ENCODE measurements at places on chromosomes 16 and 17.

DNA sequence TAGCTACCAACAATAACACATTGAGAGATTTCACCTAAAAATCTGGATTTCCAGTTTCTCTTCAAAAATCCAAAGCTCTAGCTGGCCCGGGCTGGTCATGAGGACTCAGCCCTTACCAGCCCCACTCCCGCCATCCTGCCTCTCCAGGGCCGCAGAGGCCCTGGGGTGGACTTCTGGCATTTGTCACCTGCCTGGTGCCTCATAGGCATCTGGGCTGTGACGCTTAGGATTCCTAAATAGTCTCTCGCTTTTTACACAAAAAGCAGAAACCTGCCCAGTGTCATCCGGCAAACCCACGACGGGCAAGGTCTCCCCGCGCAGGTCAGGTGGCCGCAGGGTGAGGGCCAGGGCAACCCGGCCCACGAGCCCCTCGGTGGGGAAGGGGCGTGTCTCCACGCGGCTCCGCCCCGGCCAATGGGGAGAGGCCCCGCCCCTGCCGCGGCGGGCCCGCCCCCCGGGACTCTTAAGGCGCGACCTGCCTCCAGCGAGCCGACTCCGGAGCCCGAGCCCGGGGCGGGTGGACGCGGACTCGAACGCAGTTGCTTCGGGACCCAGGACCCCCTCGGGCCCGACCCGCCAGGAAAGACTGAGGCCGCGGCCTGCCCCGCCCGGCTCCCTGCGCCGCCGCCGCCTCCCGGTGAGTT lies at the start of gene VASN:
Gene VASN, plus strand, starts transcription at position 492 of the 644 bp plus-strand sequence. CDS start 9,030 bp downstream, outside the sequence.
- DNase-seq: peak; percentile 58

DNA sequence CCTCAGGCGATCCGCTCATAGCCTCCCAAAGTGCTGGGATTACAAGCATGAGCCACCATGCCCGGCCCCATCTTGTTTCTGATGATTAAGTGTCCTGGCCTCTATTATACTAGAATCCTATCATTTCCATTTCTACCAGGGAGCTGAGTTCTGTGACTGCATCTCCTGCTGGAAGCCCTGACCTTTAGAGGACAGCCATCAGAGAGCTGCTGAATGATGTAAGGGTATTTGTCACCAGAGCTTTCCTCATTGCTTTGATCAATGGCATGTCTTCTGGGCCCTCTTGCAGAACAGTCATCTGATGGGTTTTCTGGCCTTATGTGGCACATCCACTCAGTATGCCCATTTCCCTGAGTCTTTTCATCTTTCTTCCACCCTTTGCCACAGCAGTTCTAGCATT lies 39.9 kb downstream of the PSMD12 start:
- DNase-seq: peak; percentile 14

DNA sequence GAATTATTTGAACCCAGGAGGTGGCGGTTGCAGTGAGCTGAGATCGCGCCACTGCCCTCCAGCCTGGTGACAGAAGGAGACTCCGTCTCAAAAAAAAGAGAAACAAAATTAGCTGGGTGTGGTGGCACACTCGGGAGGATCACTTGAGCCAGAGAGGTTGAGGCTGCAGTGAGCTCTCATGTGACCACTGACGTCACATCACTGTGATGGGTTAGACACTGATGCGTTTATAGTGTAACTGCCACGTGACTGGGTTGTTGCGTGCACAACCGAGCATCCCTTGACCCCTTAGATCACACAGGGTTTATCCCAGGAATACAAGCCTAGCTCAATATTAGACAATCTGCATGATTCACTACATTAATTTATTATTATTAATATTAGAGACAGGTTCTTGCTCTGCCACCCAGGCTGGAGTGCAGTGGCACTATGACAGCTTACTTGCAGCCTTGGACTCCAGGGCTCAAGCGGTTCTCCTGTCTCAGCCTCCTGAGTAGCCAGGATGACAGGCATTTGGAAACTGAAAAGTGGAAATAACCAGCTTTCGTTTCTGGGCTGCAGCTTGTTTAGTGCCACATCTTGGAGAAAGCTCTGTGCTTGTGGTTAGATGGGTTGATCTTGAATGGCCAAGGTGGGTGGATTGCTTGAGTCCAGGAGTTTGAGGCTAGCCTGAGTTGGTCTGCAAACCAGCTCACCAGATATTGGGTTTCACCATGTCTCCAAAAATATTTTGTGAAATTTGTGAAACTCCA lies 26.4 kb upstream of the ABR start:
- peak; percentile 88 for DNase-seq

- DNase-seq: peak; percentile 41
These were observed 10.2 kb downstream of the LASP1 start for GRCh38 chr17:38879878-38880665.

DNA sequence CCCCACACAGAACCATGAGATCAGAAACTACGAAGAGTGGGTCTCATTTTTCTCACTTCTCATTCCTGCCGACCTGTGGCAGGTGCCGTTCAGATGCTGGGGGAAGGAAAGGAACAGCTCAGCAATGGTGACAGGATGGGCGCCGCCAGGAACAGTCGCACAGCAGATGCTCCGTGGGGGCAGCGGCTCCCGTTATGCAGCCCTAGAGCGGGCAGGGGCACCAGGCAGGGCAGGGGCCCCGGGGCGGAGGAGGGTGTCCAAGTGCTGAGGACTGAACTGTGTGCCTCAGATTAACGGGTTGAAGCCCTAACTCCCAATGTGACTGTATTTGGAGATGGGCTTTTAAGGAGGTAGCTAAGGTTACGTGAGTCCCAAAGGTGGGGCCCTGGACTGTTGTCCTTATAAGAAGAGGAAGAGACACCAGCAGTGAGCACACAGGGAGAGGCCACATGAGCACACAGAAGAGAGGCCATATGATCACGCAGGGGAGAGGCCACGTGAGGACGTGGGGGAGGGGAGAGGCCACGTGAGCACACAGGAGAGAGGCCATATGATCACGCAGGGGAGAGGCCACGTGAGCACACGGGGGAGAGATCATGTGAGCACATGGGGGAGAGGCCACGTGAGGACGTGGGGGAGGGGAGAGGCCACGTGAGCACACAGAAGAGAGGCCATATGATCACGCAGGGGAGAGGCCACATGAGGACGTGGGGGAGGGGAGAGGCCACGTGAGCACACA lies 95.7 kb upstream of the METRNL start:
- no peak for DNase-seq

- no peak for DNase-seq
These were observed 63.9 kb downstream of the CPPED1 start for GRCh38 chr16:12739738-12740137.

DNA sequence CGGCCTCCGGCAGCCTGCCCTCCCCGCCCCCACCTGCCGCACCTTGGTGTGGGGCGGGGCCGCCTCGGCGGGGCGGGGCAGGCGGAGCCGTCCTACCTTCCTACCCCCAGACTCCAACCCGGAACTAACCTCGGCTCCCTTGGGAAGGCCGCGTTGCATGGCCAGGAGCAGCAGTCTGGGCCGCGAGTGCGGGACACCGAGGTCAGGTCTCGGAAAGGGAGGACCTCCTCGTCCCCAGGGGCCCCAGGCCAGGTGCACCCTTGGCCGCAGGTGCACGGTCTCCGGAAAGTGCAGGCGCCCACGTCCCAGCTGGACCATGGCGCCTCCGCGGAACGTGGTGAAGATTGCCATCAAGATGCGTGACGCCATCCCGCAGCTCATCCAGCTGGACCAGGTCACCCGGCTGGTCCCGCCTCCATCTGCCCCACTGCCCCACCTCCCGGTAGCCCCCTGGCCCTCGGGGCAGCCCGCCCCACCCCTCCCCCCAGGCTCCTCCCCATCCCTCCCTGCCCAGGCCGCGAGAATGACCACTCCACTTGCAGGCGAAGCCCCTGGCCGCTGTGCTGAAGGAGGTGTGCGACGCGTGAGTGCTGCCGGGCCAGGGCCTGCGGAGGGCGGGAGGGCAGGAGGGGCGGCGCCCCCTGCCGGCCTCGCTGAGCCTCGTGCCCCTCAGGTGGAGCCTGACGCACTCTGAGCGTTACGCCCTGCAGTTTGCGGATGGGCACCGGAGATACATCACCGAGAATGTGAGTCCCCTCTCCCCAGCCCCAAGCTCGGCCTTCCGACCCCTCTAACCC lies at the start of gene ELMO3:
Gene ELMO3, plus strand, starts transcription at position 121 of the 797 bp plus-strand sequence. Its CDS starts 196 bp downstream, at position 317.
- DNase-seq: peak; percentile 17

DNA sequence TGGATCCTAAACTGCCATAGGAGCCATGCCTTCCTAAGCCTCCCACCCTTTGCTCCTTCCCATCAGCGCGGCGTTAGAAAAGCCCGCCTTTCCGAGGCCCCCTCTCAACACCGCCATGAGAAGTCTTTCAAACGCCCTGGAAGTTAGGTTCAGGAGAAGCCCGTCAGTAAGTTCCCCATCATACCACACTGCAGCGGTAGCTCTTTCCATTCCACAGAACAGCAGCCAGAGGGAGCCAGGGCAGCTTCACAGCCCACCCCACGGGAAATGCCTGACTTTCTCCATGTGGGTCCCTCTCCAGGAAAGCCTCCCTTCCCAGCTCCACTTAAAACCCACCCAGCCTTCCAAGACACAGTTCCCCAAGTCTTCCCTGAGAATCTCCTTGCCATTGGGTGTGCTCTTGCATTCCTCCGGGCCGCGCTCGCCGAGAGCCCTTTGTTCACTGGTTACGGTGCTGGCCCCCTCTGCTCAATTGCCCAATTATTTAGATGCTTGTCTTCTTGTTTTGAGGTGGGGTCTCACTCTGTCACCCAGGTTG lies 28.7 kb downstream of the KIAA0513 start:
- peak; percentile 71 for DNase-seq

- DNase-seq: no peak
These were observed 50.9 kb upstream of the MTSS2 start for GRCh38 chr16:70736465-70737376.

DNA sequence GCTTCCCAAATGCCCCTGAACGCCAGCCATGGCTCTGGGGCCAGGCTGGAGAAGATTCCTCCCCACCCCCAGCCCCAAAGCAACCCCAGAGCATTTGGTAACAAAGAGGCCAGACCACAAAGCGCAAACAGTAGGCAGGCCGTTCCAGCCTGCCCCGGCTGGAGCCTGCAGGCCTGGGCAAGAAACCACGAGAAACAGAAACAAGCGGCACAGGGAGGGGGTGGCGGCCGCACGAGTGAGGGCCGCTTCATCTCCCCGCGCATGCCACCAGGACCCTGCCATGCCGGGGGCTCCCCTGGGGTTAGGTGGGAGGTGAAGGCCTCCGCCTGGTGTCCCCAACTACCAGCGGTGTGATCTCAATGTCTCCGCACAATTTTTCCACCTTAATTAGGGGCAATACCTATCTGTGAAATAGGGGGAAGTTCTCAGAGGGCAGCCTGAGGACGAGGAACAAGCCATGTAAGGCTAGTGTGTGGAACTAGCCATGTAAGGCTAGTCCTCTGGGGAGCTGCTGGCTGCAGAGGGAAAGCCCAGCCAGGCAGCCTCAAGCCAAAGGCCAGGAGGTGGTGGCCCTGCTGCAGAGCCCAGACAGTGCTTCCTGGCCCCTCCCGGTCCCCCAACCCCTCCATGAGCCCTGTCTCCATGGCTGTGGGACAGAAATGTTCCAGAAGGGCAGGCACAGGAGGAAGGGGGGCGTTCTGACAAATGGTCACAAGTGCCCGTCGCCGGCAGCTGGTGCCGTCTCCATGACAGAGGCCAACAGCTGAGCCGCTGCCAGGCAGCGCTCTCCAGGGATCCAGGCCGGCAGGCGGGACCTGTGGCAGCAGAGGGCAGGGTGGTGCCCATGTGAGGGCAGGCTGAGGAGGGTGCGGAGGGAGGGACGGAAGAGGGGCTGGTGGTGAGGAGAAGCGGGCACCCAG lies 14.5 kb upstream of the MTSS2 start:
- peak; percentile 28 for DNase-seq

GRCh38 chr16:4947722-4948503 lies 10.2 kb upstream of the SEC14L5 start:
- DNase-seq: peak; percentile 50

GRCh38 chr16:23611936-23612335 lies 15.8 kb upstream of the NDUFAB1 start:
- DNase-seq: no peak

DNA sequence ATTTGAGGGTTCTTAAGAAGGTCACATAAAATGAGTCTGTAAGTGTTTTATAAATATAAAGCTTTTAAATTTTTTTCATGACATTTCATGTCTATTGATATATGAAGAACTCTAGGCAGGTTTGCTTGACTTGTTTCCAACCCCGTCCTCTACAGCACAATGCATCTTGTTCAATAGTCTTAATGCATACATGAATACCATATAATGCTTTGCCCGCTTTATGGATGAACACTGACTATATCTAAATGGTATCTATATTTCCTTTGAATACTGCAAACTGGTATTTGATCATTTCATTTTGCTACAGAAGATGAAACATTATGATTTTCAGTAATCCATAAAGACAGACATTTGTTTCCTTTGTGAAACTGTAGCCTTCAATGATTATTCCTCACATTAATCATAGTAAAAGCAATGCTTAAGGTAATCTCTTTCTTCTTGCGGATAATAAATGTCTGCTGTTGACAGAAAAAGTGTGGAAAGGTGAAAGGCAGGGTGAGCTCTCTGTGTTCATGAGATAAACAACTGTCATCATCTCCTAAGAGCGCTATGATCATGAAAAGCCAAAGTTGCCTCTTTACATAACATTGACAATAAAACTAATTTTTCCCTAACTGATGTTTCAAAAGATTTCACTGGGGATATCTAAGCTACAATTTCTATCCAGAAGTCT lies 645.1 kb downstream of the CDH8 start:
- no peak for DNase-seq

GRCh38 chr17:16353317-16354174 lies at the start of gene CENPV:
TSS of gene CENPV (minus strand) at chr17:16353469. CDS start at chr17:16353436, 33 bp downstream.
- peak; percentile 43 for DNase-seq

- no peak for DNase-seq
These were observed 119.1 kb downstream of the CCDC182 start for GRCh38 chr17:57625957-57626356.

DNA sequence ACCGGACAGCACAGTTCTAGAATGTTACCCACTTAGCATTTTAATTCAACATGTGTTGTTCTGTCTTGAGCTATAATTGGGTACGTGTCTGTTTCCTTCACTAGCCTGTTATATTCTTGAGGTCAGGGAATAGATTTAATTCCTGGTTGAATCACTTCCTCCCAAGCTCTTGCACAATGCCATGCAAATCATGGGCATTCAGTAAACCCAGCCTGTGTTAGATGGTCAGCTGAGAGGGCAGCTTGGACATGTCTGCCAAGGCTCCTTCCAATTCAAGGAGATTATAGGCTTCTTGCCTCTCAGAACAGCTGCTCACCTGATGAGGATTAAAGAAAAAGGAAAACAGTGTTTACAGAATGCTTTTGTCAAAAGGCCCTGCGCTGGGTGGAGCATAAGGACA lies 12.6 kb downstream of the C1QTNF1 start:
- peak; percentile 89 for DNase-seq

DNA sequence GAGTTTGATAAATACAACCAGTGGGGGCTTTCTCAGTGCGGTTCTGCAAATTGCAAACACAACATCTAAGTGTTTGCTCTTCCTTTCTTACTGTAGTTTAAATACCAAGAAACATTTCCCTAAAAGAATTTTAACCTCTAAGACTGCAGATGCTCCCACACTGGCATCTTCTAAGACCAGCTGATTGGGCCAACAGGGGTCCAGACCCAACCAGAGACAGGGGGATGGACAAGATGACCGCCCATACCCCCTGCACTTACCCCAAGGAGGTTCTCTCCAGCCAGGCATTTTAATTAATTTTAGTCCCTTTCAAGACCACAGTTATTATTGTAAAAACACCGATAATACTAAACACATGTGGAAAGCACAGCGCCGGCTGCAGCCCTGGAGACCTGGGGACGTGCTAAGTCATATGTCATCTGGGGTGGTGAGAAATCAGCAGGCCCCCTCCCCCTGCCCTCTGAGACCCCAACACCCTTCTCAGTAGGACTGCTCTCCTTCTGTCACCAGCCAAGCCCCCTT lies 242.3 kb downstream of the SOX9 start:
- DNase-seq: no peak

All from suppressor macrophage (primary cell).